Stimulated activated CD4-positive, alpha-beta T cell treated with anti-CD3 and anti-CD28 coated beads, TNF-alpha, amount 100 ng/mL, for 24 hours (primary cell): ENCODE measurements at places on chromosomes 11 and 22.

DNA sequence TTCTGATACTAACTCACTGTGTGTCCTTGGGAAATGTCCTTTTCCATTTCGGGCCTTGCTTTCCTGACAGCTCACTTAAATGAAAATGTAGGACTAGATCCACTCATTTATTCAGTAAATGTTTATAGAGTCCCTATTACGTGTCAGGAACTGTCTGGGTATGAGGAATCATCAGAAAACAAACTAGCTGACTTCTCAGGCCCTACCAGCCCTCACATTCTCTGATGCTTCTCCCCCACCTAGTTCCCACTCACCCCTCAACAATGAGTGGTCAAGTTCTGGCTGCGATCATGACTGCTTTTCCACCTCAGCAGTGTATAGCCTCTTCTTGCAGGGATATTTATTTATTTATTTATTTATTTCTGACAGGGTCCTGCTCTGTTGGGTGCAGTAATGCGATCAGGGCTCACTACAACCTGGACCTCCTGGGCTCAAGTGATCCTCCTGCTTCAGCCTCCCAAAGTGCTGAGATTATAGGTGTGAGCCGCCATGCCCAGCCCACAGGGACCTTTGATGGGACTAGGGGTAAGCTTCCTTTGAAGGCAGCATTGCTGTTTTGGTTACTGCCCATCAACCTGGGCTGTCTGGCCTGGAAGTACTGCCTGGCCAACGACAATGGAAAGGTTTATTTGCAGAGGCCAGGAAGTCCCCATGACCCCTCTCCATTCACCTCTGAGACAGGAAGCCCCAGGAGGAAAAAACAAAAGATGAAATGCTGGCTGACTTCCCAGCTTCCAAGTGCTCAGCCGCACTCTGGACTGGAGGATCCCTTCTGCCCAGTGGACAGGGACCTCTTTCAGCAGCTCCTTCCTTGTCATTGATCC is 33.1 kb upstream of the POLD3 start:
- no peak for DNase-seq

DNA sequence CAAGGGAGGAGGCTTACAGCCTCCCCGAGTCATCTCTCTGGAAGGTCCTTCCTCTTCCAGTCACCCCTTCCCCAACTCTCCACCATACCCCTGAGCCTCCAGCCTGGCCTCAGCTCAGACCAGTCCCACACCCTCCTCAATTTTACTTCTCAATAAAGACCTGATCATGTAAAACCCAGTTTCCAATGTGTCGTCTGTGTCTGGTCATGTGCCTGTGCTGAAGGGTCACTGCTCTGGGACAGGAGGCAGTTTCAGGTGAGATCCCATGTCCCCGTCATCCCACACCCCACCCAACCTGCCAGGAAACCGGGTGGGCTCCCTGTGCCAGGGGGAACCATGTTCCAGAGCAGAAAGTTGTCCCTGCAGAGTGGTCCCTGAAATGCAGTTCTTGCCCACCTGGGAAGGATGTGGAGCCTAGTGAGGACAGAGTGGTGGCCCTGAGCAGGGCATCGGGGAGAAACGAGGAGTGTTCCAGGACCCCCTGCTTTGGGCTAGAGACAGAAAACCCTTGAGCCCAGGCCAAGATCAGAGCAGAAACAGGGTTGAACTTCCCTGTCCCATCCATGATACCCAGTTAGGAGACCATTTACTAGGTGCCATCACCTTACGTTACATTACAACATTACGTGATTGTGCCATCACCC is 19.4 kb downstream of the IGLL5 start:
- no peak for DNase-seq

- DNase-seq: no peak
Measured at GRCh38 chr11:12220305-12220704, 109.9 kb downstream of the MICAL2 start.

DNA sequence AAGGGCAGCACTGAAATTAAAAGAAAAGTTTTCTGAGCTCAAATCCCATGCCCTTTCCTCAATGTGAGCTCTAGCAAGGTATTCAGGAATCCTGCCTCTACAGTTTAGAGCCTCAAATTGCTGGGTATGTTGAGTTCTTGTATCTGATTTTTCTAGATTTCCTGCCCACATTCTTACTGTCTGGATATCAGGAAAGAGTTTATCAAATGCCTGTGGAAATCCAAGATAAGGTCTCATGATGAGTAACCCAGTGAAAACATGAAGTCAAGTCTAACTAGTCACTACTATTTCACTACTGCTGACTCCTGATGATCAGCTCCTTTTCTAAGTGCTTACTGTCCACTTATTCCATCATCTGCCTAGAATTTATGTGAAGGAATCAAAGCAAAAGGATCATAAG is 29.8 kb downstream of the LIMK2 start:
- no peak for DNase-seq

GRCh38 chr11:93279851-93280347 is 50.6 kb upstream of the DEUP1 start:
- no peak for DNase-seq

DNA sequence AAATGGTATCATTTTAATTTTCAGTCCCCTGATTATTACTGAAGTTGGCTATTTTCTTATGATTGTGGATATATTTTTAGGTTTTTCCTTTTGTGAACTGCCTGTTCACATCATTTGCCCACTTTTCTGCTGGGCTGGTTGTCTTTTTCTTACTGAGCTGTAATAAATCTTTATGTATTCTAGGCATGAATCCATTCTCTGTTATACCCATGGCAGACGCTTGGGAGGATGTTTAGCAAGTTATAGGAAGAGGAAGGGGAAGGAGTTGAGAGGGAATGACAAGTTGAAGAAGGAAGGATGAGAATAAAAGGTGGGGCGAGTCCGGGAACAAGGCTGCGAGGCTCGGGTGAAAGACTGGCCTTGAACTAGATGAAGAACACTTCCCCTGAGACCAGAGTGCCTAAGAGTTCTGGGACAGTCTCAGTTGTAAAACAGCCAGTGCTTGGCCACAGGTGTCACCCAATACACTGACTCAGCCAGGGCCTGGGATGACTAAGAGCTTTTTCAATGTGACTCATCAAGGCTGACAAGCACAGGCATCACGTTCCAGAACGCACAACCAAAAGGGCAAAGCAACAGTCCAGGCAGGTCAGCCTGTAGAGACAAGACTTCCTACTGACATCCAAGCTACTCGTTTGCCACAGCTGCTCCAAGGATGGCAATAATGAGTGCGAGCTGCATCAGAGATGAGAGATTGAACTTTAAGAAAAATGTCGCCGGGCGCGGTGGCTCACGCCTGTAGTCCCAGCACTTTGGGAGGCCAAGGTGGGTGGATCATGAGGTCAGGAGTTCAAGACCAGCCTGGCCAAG is 35.2 kb downstream of the LRFN4 start:
- peak; percentile 24 for DNase-seq

GRCh38 chr11:105236664-105237063 is 97.1 kb upstream of the CARD18 start:
- DNase-seq: no peak

DNA sequence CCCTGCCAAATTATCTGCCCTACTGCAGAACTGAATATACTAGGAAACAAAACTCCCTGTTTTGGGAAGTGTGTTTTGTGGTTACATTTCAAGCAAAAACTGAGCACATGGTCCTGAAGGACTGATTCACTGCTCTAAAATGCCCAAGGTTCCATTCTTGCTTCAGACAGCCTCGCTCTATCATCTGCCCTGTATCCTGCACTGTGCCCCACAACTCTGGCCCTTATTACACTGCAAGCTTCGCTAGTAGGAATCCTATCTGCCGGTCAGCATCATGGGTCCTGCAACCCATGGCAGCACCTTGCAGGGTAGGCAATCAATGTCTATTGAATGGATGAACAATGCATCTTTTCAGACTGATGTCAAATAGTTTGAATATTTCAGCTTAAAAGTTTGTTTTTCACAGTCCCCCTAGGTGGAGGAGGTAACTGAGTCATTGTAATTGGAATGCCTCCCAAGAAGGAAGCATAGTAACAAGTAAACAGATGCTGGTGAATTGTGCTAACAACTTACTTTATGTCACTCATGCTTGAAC is 21.3 kb downstream of the LAYN start:
- DNase-seq: no peak

DNA sequence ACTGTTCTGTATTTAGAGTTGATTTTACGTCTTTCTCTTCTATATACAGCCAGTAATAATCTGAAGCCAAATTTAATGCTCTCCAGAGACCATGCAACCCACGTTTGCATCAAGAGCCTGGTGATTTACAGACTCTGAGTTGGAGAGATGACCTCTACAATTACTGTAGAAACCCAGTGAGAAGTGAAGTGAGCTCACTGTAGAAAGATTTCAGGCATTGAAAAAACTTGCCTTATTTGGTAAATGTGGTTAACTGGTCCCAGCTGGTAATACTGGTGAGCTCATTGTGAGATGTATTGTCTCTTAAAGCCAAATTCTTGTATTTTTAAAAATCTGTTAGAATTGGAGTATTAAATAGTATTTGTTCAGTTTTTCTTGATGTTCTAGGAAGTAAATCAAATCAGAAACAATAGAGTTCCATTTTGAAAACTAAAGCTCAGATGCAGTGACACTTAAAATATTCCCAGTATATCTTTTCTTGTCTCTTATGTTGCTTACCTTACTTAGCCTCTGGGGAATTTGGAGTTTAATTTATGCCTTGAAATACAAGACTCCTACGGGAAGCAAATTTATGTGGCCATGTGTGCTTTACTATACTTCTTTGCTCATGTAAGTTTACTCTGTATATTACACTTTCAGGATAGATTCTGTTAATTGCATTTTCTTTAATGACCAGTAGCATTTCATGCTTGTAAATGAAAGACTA is 189.9 kb downstream of the ARHGAP42 start:
- DNase-seq: no peak

GRCh38 chr11:15843309-15843872 is 513.0 kb downstream of the SOX6 start:
- no peak for DNase-seq

- no peak for DNase-seq
Measured at GRCh38 chr11:124359566-124359965, 24.7 kb downstream of the OR8B2 start.

DNA sequence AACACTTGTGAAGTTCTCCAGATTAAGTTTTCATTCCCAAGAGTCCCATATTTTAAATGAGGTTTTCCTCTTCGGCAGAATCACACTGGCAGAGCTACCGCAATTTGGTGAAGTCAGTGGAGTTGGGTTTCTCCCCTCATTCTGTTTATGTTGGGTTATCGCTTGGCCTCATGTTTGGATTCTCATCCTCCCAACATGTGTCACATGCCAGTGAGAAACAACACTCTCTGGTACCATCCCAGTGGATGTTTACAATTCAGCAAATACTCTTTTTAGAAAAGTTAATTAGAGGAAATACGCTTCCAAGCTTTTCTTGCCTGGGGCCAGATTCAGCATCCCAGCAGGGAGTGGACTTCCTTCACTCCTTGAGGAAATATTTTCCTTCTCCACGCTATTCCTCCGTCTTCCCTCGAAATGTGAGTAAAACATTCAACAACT is 2.1 kb downstream of the PAMR1 start:
- DNase-seq: no peak

DNA sequence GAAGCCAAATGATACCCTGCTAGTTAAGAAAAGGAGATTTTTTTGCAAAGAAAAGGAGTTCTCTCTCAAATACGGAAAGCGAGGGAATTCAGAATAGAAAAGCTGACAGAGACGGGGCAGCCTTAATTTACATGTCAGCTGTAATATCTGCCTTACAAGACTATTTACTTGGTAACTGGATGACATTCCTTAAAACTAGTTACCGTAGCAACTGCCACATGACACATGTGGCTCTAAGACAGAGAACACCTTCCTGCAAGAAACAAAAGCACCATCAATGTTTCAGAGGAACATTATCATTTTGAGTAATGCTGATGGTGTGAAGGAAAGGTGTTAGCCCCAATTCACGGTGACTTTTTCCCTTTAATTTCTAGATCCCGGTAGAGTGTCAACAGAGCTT is 222.1 kb downstream of the LRRC4C start:
- DNase-seq: no peak

- no peak for DNase-seq
Measured at GRCh38 chr11:81573367-81573766, 1160.3 kb downstream of the FAM181B start.

- DNase-seq: no peak
Measured at GRCh38 chr22:50531962-50532674, 2.3 kb upstream of the TYMP start.

DNA sequence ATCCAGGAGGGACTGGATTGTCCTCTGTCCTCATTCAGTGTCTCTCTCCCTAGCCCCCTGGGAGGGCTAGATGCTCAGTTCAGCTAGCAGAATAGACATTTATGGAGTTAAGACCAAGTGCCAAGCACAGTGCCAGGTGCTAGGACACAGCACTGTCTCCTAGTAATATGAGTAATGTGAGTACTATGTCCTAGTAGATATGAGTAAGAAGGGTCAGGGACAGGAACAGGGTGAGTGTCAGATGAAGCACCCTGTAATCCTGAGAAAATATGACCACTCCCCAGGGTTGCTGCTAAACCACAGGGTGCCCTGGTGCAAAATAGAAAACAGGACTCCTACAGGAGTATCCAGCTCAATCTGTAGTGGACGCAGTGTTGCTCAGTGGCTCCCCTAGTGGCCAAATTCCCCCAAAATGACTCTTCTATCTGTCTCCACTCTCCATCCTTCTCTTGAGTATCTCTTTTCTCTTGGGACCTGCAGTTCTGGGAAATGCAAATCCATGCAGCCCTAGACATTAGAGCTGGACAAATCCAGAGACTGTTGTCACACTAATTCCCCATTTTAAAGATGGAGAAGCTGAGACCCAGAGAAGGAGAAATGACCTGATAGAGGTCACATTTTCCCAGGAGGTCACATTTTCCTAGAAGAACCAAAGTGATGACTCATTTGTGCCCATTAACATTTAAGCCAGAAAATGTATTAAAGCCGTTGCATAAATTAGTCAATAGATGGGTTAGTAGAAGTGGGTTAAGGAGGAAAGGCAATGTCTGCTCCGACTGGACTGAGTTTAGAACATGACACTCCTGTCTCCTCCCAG is 214.3 kb downstream of the NXPE2 start:
- DNase-seq: no peak

DNA sequence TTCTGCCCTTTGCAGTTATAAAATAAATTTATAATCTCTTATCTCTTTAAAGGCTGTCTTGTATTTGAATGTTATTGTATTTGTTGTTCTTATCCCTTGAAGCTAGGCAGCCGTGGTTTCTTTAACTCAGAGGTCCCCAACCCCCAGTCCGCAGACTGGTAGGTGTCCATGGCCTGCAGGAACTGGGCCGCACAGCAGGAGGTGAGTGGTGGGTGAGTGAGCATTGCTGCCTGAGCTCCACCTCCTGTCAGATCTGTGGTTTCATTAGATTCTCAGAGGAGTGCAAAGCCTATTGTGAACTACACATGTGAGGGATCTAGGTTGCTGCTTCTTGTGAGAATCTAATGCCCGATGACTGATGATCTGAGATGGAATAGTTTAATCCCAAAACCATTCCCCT is 380.0 kb upstream of the CCDC90B start:
- no peak for DNase-seq

GRCh38 chr22:42522546-42522945 is 3.0 kb upstream of the RRP7A start:
- DNase-seq: no peak

GRCh38 chr11:45324459-45324858 is 38.3 kb upstream of the SYT13 start:
- DNase-seq: no peak

DNA sequence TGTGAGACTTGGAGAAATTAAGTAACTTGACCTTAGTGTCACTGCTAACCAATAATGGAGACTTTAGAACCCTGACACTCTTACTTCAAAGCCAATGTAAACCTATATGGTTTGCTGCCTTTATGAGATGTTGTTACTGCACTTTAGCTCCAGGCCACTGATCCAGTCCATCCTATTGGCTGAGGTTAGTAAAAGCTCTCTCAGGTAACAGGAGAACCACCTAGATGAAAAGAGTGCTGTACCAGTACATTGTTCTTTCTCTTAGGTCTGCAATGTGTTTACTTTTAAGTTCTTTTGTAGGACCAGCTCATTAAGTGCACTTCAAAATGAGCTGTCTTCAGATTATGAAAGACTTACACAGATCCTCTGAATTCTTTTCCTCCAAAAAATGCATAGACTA is 994.0 kb upstream of the FAT3 start:
- no peak for DNase-seq
